Stomach (tissue), 19 donors: ENCODE measurements at places on chromosomes 13 and 19. TPM values are rescaled to one million over a fixed set of nuclear protein-coding genes. Genes with fewer than 3 reads are reported as not detected.

DNA sequence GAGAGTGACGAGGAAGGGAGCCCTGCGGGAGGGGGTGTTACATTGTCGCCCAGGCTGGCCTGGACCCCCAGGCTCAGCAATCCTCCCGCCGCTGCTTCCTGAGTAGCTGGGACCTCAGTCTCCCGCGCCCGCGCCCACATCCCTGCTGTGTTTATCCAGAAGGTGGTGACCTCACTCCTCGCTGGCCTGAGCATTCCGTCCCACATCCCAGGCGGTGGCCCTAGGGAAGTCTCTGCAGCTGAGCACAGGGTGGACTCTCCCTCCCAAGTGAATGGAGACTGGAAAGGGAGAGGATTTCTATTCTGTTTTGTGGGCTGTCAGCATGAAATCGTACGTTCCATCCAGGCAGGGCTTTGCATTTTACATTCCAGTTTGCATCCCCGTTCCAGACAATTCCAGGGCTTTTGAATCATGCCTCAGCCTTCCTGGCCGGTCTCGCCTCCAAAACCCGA is 401 bp upstream of the ZNF765 start:
- peak; percentile 31 for DNase-seq

GRCh38 chr13:50574731-50575130 is 268.8 kb downstream of the DLEU7 start:
- DNase-seq, result peak; percentile 24

DNA sequence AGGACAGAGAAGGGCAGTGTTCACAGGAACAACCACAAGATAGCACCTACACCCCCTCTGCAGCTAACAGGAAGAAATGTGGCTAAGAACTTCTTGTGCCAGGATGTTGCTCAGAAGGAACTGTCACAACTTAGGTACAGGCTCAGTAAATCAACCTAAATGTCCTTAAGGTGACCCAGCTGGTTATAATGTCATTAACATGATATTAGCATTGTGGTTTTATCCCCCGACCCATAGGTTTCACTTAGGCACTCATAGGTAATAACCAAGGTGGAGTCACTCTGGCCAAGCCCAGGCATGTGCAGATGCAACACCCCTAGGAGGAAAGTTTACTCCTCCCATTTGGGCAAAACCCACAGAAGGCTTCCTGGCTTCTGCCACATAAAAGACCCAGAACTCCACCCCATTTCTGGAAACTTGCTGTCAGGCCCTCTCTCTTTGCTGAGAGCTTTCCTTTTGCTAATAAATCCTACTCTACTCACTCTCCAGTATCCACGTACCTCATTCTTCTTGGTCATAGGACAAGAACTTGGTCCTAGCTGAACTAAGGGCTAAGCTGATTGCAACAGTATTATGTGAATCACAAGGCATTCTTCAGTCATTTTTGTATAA is 951.3 kb downstream of the SLITRK5 start:
- peak; percentile 7 for DNase-seq

- DNase-seq, result peak; percentile 72
Observed at GRCh38 chr19:3474010-3474409, 6.3 kb downstream of the SMIM24 start.

- DNase-seq, result no peak
Observed at GRCh38 chr19:49472936-49473335, 1.1 kb upstream of the FLT3LG start.

GRCh38 chr19:40422748-40423566 is 2.8 kb downstream of the SERTAD1 start:
- no peak for DNase-seq

- no peak for DNase-seq
Observed at GRCh38 chr13:32300920-32301319, 14.2 kb downstream of the ZAR1L start.

- DNase-seq, result peak; percentile 99
Observed at GRCh38 chr19:12791345-12792050, at the start of gene JUNB. TSS of gene JUNB (plus strand) at chr19:12791486. CDS start at chr19:12791772, 286 bp downstream.

DNA sequence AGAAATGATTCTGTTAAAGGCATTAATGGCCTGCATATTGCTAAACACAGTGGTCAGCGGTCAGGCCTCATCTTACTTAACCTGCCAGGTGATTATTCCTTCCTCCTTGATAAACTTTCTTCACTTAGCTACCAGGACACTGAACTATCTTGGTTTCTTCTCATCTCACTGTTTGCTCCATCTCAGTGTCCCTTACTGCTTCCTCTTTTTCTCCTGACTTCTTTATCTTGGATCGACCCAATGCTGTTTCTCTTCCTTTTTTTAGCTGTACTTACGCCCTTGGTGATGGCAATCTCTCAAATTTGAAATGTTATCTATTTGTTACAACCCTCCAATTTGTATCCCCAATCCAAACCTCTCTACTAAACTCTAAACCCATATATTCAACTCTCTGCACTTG is 7.8 kb upstream of the CLC start:
- DNase-seq, result no peak

GRCh38 chr13:34617473-34618083 is 324.5 kb upstream of the NBEA start:
- DNase-seq, result peak; percentile 39

- peak; percentile 96 for DNase-seq
Observed at GRCh38 chr19:37779127-37780005, at the start of gene ZNF573. TSS of gene ZNF573 (minus strand) at chr19:37779586. CDS start at chr19:37773729, 5,857 bp downstream.

DNA sequence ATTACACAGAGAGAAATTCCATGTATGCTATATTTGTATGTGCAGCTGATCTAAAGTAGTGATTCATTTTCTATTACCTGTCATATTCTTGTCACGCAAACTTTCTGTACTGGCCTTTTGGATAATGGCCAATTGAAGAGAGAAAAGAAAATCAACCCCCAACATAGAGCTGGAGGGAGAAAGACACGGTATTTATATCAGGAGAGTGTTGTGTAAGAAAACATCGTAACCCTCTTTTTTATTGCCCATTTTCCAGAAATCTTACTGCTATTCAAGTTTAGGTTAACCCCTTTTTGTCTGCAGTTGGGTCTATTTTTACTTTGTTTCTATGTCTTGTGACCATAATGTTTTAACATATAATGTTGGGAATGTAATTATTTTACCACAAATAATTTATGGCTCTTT is 27.9 kb downstream of the DGKH start:
- DNase-seq, result no peak

GRCh38 chr13:22726726-22727125 is 454.1 kb upstream of the SGCG start:
- no peak for DNase-seq

GRCh38 chr19:2382530-2383222 is 22.6 kb downstream of the TMPRSS9 start:
- no peak for DNase-seq

- DNase-seq, result peak; percentile 46
Observed at GRCh38 chr13:100547791-100548201, 40.8 kb downstream of the GGACT start.

DNA sequence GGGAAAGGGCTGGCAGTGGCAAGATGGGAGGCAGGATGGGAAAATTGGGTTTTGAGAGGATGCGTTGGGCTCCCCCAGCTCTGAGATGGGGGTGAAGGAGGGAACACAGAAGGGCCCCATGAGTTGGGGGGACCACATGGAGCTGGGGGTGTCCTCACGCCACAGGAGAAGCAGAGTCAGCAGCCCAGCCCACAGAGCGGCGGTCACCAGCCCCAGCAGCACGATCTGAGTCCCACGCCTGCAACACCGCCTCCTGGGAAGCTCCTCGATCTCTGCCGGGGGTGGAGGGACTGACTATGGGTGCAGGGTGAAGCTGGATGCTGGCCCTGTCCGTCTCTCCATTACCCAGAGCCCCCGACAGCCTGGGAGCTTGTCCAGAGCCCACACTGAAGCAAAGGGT is 3.3 kb downstream of the FCER2 start:
- DNase-seq, result no peak

DNA sequence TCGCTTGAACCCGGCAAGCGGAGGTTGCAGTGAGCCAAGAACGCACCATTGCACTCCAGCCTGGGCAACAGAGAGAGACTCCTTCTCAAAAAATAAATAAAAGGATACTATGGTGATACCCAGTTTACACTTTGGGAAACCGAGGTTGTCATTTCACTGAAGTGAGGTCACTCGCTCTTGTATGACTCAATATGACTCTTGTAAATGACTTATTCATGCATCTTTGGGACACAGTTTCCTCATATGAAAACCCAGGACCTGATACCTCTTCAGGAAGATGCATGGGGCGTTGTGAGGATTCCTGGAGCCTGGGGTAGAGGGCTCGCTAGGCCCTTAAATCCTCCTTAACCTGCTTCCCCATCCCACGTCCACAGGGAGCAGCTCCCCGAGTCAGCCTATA is 4.5 kb downstream of the PSMD8 start:
- no peak for DNase-seq

- no peak for DNase-seq
Observed at GRCh38 chr13:104953588-104953987, 1581.9 kb downstream of the EFNB2 start.

Gene ZNF837
- 8.5 TPM for total RNA-seq

Gene OR7C1
- total RNA-seq, result not detected

Gene GARIN5A
- total RNA-seq, result not detected

Gene ENOX1
- 6.2 TPM for total RNA-seq

Gene AMH
- 0.45 TPM for total RNA-seq

Gene LRRC25
- 7.2 TPM for total RNA-seq
